ENCODE measurements at places on chromosomes 4 and X. TPM values are rescaled to one million over a fixed set of nuclear protein-coding genes. Genes with fewer than 3 reads are reported as not detected.

SLITRK4 gene
- total RNA-seq, result not detected

AKAP17A gene
- total RNA-seq, result 38.6 TPM

CLDN34 gene
- not detected for total RNA-seq

SPATA4 gene
- not detected for total RNA-seq

DAPP1 gene
- not detected for total RNA-seq

TLR10 gene
- total RNA-seq, result 0.05 TPM

PAGE5 gene
- total RNA-seq, result not detected

UGT2B17 gene
- not detected for total RNA-seq

UGT2B11 gene
- 0.11 TPM for total RNA-seq

MAGEA2B gene
- total RNA-seq, result not detected

CXCL8 gene
- 17.8 TPM for total RNA-seq

LARP1B gene
- total RNA-seq, result 14.9 TPM

ARHGEF9 gene
- total RNA-seq, result 4.9 TPM

BGN gene
- not detected for total RNA-seq

SAGE1 gene
- 0.03 TPM for total RNA-seq

PAGE2 gene
- not detected for total RNA-seq

ABRAXAS1 gene
- 6.8 TPM for total RNA-seq

TENM3 gene
- total RNA-seq, result 1.4 TPM

STK32B gene
- total RNA-seq, result 20.2 TPM

RIPPLY1 gene
- total RNA-seq, result not detected

CDX4 gene
- not detected for total RNA-seq

HEPH gene
- total RNA-seq, result not detected

IL1RAPL1 gene
- total RNA-seq, result not detected

RHOXF1 gene
- not detected for total RNA-seq

LRCH2 gene
- total RNA-seq, result 0.02 TPM

ZFYVE28 gene
- 2.5 TPM for total RNA-seq

TLR1 gene
- total RNA-seq, result 0.67 TPM

ITM2A gene
- not detected for total RNA-seq

CCNB3 gene
- 0.52 TPM for total RNA-seq

RHOXF2 gene
- total RNA-seq, result not detected

AWAT2 gene
- not detected for total RNA-seq

ACE2 gene
- total RNA-seq, result not detected

SMAD1 gene
- 8.9 TPM for total RNA-seq

NAT8L gene
- total RNA-seq, result 14.7 TPM

SPP1 gene
- 221 TPM for total RNA-seq

PAGE2B gene
- total RNA-seq, result not detected

RAB33A gene
- total RNA-seq, result 0.21 TPM

MAGED4B gene
- 14.3 TPM for total RNA-seq

P2RY8 gene
- total RNA-seq, result 0.02 TPM
